ENCODE measurements at places on chromosomes 12 and 14.

DNA sequence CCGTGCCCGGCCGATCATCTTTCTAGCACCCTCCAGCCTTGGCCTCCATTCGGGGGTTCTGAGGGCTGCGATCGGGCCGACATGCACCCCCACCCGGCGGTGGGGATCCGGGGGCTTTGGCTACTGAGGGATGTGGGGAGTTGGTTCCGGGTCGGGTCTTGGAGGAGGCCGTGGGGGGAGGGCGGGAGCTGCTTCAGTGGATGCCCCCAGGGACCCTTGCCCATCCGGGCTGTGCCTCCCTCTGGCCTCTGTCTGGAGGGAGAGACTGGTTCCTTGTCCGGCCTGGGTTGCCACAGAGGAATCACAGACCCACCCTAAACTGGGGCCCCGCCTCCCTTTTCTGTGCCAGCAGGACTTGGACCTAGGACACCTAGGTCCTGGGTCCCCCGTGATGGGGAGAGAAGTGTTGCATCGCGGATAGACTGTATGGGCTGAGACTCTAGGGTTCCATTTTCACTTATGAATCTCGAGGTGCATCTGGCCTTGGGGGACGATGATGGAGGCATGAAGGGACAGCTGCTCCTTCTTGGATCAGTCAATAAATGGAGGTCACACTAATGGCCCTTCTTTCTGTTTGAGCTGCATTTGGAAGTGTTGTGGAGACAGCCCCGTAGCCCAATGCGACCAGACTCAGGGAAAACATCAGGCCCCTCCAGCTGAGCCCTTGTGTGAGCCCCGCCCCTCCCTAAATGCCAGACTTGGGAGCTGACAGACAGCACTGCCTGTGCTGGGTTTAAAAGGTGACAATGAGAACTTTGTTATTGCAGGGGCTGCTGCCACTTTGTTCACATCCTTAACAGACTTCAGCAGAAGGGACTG, 577 bp downstream of the DTX3 start:
- no peak for DNase-seq

GRCh38 chr12:3935078-3935477, 61.9 kb upstream of the PARP11 start:
- no peak for DNase-seq

GRCh38 chr12:59736786-59737185, 141.0 kb downstream of the SLC16A7 start:
- DNase-seq, result no peak

- DNase-seq, result no peak
These were observed 7.4 kb downstream of the FOXN4 start for GRCh38 chr12:109301643-109302168.

DNA sequence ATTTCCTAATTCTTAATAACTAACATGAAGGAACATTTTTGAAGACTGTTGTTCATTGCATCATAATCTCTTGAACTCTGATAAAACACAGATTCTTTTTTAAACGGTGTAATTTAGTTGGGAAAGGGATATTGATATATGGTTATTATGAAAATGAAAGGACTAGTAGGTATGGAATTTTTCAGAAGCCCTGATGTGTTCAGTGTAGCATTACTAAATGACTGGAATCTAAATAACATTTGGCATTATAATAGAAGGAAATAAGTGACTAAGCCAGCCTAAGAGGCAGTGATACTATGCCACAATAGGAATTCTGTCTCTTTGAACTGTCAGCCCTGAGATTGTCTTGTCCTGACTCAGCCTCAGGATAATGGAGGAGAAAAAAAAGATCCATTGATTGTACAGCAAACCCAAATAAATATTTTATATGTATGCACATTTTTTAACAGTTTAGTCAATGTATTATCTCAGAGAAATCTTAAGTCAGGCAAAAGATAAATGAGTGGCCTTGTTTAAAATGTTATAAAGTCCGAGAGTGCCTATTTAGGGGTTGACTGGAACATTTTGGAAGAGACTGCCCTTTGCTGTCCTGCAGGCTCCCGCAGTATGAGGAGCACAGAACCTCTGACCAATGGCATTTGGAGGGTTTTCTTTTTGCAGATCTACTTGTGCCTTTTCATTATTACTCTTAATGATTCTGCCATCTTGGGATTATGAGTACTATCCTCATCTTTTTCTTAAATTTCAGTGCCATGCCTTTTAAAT, 271.2 kb downstream of the EGLN3 start:
- DNase-seq, result no peak

- DNase-seq, result no peak
These were observed 34.2 kb upstream of the RNASE1 start for GRCh38 chr14:20836668-20837338.

- no peak for DNase-seq
These were observed 5.3 kb upstream of the SINHCAF start for GRCh38 chr12:31331242-31331641.

DNA sequence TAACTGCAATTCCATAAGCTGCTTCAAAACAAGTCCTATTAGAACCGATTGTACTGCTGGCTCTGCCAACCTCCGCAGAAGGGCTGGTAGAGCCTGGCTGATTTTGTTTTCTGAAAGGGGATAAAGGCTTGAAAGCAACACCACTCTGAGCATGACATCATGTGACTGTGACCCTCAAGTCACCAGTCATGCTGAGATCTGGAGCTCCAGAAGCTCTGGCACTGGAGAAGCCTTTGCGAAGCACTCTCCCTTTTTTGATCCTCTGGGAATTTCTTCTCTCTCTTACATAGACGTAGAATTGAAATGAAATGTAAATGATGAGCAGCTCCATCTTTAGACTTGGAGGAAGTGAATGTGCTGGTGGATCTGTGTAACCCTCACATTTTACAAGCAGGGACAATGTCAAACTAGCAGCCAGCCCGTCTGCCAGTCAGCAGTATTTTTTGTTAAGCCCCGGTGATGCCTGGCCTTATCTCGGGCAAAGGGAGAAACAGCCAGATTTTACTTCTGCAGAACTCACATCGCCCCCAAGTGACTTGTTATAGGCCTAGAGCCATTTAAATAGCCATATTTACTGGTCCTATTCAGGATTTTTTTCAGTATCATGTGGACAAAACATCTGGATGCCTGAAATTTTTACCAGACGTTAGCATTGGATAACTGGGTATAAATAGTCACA, 112.1 kb upstream of the NPAS3 start:
- DNase-seq, result no peak

GRCh38 chr14:69357544-69358200, 40.4 kb downstream of the ERH start:
- no peak for DNase-seq

- DNase-seq, result no peak
These were observed 32.4 kb downstream of the YY1 start for GRCh38 chr14:100271247-100271939.
